ENCODE measurements at places on chromosomes 11 and 22.

- DNase-seq, result no peak
Measured at GRCh38 chr11:34789196-34789834, 126.9 kb downstream of the APIP start.

GRCh38 chr11:80163011-80163410 is 722.2 kb upstream of the TENM4 start:
- peak; percentile 33 for DNase-seq

DNA sequence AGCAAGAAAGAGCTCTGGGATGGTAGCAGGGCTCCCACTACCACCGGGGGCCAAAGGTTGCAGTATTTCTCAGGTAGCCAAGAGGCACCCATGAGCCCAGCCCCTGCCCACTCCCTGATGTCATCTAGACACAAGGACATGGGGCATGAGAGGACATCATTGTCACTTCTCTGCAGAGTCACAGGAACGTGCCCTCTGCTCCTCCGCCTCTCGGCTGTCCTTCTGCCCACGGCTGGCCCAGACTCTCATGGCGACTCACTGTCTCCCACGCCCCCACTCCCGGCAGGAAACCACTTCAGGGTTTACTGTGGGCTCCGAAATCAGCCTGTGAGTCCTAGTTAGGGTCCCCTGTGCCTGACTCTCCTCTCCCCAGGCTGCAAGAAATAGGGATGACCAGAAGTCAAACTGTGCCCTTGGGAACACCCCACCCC is 1.8 kb upstream of the GAL start:
- DNase-seq, result no peak

DNA sequence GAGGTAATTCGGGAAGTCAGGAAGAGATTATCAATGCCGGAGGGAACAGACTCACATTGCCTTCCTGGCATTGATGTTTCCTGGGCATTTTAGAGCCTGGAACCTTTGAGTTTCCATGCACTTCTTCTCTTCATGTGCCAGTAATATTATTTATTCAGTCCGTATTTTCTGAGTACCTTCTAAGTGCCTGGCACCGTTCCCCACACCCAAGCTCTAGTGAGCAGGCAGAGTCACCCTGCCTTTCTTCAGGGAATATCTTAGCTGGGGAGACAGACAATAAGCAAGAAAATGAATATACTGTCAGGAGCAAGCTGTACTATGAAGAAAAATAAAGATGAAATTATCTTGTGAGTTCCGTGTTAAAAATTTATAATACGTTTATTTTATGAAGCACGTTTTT is 136.2 kb upstream of the SEZ6L start:
- DNase-seq, result no peak

- DNase-seq, result no peak
Measured at GRCh38 chr11:66848671-66849500, 5.6 kb downstream of the RCE1 start.

- peak; percentile 63 for DNase-seq
Measured at GRCh38 chr11:43933608-43934551, 8.6 kb upstream of the C11orf96 start.

DNA sequence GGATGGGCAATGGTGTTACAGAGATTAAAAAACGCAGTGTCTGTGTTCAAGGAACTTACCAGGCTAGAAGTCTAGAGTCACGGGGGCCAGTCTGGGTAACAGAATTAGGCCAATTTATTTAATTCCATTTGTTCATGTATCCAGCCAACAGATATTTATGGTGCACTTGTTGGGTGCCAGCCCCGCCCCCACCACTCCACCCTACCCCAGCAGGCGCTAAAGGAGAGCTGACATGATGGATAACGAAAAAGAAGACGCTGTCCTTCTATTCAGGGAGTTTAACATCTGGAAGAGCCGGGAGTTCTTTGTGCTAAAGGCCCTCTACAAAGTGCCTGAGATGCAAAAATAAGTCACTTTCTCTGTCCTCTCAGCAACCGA is 1.1 kb upstream of the BMAL1 start:
- no peak for DNase-seq

DNA sequence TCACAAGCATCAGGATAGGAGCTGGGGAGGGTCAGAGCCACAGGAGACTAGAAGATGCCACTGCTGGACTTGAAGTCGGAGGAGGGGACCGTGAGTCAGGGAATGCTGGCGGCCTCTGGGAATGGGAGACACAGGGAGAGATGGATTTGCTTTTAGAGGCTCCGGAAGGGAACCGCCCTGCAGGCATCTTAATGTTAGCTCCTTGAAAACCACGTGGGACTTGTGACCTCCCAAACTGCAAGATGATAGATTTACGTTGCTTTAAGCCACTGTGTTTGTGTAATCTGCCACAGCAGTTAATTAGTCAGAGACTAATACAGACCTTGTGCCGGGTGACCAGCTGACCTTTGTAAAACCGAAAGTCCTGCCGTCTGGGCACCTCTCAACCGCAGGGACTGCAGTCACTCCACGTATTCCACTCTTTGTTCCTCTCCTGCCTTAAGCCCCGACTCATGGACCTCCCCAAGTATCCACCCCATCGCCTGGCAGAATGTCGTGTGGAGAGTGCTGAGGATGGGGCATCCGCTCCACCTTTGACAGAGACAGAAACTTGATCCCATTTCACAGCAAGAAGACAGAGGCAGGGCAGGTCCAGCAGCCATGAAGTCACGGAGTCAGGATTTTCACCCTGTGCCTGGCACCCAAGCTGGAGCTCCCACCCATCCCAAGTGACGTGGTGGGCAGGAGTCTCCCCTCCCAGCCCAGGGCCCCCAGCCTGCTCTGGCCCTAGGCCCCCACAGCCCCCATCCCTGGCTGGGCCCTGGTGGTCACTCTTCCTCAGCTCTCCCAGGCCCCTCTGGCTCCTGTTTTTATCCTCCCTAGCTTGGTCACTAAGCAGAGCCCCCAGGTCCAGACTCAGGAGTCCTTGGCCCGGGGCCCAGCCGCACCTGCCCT is 19.4 kb upstream of the CTSD start:
- no peak for DNase-seq

GRCh38 chr11:62139526-62140303 is 15.9 kb downstream of the INCENP start:
- DNase-seq, result no peak

- peak; percentile 17 for DNase-seq
Measured at GRCh38 chr11:105719073-105719822, 109.4 kb downstream of the GRIA4 start.

DNA sequence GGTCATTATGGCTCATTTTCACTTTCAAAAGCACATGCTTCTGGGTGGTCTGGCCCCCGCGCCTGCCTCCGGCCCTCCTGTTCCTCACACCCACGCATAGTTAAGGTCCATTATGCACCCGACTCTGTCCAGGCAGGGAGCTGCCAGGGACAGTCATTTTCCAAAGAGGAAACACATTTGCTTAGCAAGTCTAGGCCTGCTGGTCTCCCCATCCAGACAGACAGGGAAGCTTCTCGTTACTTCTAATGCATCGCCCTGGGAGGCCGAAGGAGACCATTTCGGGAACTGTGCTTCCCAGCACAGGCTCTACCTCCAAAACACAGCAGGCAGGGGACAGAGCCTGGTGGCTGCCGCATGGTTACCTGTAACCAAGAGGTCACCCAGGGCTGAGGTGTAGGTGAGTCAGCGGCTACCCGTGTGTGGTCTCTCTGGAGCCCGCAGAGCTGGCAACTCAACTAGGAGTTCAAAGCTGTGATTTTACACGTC is 87.1 kb upstream of the SHANK2 start:
- DNase-seq, result no peak

- DNase-seq, result no peak
Measured at GRCh38 chr11:15150507-15150906, 35.8 kb downstream of the INSC start.

GRCh38 chr11:12625438-12626071 is 48.7 kb upstream of the TEAD1 start:
- peak; percentile 62 for DNase-seq

Measured in fibroblast of pulmonary artery (primary cell).